ENCODE measurements at places on chromosomes 1 and 21.

- no peak for DNase-seq
Measured at GRCh38 chr1:187143783-187144182, 315.0 kb downstream of the PLA2G4A start.

- no peak for DNase-seq
Measured at GRCh38 chr1:208499026-208499425, 254.8 kb upstream of the PLXNA2 start.

DNA sequence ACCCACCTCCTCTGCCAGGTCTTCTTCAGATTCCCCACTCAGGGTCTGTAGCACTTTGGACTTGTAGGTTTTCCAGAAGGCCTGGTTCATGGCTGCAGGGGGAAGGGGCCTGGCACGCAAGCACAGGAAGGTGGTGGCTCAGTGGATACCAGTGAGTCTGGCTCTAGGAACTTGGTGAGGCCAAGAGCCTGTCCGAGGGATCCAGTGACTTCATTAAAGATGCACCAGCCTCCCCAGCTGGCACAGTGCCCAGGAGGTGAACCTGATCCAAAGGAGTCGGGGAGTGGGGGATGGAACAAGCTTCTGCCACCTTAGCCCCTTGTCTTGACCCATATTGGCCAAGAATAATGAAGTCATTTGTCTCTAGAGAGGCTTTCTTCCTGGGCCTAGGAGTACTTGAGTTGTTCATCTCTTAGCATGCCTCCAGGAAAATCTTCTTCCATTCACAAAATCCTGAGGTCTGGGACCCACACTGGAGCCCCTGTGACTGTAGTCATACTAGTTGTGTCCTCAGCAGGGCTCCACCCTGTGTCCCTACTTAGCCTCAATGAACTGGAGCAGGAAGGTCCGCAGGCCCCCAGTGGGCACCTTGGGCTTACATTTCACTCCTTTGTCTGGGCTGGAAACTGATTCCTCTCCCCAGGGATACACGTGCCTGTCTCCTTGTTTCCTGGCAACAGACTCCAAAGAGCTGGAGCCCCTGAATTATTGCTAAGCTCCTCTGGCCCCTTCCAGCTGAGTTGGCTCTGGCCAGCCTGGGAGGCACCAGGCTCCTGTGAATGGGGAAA is at the start of gene C1orf232:
C1orf232 (minus strand) TSS at position 554 of the 788 bp plus-strand sequence; CDS start at position 90, 464 bp downstream.
- DNase-seq = peak; percentile 66

GRCh38 chr1:114720492-114720891 is 3.9 kb upstream of the NRAS start:
- DNase-seq = no peak

- no peak for DNase-seq
Measured at GRCh38 chr1:22296701-22297591, 154.0 kb upstream of the WNT4 start.

DNA sequence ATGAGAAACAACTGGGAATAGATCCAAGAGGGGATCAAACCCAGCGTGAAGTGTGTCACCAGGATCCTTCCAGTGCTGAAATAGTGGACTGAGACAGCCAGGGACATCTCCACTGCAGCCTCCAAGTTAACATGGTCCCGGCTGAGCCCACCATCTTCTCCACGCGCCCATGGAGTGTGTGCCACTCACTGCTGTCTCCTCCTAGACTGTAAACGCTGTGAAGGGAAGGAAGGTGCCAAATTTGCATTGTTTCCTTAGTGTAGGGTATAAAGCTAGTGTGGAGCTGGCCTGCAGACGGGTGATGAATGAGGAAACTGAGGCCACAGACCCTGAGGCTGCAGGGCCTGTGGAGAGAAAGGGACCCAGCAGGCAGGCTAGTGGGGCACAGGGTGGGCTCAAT is 183.6 kb downstream of the FOXD2 start:
- no peak for DNase-seq

GRCh38 chr1:214847071-214847810 is 235.3 kb upstream of the KCNK2 start:
- no peak for DNase-seq

GRCh38 chr1:227938276-227938675 is 9.5 kb downstream of the WNT9A start:
- DNase-seq = no peak

GRCh38 chr1:216984536-216984935 is 261.3 kb upstream of the ESRRG start:
- no peak for DNase-seq

DNA sequence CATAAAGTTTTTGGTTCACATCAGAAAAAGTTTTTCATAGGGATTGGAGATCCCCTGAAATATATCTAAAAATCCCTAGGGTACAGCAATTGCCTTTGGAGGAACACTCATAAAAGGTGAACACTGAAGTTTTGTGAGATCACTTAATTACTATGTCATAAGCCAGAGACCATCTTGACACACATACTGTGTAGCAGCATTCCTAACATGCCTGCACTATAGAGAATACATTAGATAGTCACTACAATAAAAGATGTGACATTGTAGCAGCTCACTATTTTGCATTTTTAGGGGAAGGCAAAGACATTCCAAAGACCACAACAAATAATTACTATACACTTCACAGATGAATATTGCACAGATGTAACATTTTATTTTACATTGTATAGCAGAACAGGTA is 779.9 kb downstream of the KCNT2 start:
- DNase-seq = no peak

GRCh38 chr21:42160111-42160721 is 58.7 kb upstream of the ABCG1 start:
- no peak for DNase-seq

DNA sequence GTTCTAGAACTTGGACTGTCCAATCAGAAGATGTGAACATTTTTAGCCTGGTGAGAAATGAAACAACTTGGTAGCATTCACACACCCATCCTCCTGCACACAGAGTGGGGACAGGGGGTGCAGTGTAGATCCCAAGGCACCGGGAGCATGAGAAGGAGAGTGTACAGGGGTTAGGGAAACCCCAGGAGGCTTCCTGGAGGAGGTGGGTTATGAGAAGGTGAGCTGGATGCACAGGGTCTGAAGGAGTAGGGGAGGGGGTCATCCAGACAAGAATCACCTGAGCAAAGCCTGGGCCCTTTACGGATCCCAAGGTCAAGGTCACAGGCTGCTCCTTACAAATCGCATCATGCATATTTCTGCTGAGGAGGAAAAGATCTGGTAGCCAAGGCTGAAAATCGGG is 117.5 kb upstream of the TMPRSS2 start:
- no peak for DNase-seq

GRCh38 chr1:223771814-223772770 is 59.8 kb downstream of the CAPN2 start:
- no peak for DNase-seq

DNA sequence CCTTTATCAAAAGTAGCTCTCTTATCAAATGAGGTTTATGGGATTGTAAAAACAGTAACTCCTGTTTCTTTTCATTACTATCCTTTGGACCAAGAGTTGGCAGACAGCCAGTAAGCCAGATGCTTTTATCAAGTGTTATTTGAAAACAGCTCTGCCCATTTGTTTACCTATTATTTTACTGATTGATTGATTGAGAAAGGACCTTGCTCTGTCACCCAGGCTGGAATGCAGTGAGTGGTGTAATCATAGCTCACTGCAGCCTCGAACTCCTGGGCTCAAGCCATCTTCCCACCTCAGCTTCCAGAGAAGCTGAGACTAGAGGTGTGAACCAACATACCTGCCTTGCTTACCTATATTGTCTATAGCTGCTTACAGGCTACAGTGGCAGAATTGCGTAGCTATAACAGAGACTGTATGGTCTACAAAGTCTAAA is 3.6 kb downstream of the PRKAB2 start:
- no peak for DNase-seq

- no peak for DNase-seq
Measured at GRCh38 chr1:119943216-119943615, 46.9 kb upstream of the ADAM30 start.

DNA sequence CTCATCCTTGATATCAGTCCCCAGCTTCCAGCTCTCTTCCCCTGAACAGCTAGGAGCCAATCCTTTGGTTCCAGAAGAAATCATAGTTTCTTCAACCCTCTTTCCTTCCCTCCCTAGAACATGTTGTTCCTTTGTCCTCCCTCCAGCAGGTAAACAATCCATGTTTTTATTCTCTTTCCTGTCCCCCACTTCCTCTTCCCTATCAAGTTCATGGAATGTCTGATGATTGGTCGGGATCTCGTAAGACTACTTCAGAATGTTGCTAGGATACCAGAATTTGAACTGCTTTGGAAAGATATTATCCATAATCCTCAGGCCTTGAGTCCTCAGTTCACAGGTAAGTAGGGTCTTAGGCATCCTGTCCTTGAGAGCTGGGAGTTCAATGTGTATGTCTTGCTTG is 23.1 kb upstream of the SLC27A3 start:
- DNase-seq = no peak

- DNase-seq = no peak
Measured at GRCh38 chr1:19121192-19121591, 88.9 kb downstream of the UBR4 start.

GRCh38 chr1:67626090-67626860 is 58.7 kb upstream of the GADD45A start:
- DNase-seq = no peak

DNA sequence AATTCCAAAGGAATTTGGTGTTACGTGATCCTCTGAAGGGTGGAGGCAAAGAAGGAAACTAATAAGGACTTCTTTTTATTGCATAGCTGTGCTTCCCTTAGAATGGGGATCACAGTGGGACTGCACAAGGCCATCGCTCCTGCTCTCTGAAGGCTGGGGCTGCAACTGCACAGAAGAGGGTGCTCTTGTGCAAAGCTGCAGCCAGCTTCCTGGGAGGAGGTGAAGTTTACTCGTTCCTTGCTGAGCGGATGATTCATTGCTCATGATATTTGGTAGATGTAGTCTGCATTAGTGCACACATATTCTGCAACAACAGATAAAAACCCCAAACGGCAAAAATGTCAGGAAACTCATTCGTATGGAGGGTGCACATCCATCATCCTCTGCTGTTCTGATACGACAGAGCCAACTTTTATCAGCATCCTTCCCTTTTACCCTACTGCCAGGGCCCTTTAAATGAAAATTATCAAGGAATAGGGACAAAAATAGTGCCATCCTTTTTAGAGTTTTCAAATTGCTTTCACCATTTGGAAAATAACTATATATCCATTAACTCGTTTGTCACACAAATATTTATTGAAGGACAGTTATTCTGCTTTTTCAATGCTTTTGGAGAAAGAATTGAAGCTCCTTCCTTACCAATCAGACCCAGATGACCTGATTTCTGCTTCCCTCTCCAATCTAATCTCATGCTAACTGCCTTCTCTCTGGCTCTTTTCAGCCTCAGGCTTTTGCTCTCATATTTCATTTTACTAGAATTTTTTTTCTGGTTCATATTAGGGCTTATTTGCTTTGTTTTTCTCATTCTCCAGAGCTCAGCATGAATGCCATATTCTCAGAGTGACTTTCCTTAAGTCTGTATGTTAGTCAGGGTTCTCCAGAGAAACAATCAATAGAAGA is 263.6 kb downstream of the DUSP10 start:
- DNase-seq = no peak

DNA sequence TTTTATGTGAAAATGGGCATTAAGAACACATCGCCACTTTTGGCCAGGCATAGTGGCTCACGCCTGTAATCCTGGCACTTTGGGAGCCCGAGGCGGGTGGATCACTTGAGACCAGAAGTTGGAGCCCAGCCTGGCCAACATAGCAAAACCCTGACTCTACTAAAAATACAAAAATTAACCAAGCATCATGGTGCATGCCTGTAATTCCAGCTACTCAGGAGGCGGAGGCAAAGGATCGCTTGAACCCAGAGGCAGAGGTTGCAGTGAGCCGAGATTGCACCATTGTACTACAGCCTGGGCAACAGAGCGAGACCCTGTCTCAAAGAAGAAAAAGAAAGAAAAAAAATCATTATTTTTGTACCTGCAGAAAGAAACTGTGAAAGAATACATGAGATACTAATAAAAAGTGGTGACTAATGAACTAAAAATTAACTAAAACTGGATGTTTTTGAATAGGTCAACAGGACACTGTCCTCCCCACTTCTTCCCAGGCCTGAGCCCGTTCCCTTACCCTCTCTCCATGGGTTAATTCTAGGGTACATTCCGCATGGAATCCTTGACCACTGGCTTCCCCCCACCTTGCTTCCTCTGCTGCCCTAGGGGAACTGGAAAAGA is 8.3 kb upstream of the TINAGL1 start:
- no peak for DNase-seq

DNA sequence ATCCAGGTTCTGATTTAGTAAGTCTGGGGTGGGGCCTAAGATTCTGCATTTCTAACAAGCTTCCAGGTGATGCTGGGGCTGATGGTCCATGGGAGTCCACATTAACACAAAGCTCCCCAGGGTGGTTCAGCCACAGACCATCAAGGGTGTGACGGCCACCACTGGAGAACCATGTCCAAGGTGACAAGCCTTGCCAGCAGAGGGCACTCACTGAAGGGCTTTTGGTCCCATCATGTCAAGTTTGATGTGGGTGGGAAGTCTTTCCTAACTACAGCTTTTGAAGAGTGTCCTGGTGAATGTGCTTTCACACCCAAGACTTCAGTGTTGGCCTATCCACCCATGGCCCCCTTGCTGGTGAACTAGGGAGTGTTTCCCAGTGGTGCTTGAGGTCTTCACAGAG is 67.1 kb downstream of the UBE2T start:
- no peak for DNase-seq

- DNase-seq = no peak
Measured at GRCh38 chr1:118388301-118388959, 203.4 kb upstream of the SPAG17 start.

GRCh38 chr1:15337656-15338402 is 71.9 kb upstream of the EFHD2 start:
- DNase-seq = no peak

- DNase-seq = no peak
Measured at GRCh38 chr1:54685335-54685905, 30.2 kb upstream of the TTC4 start.

- DNase-seq = no peak
Measured at GRCh38 chr1:167599957-167600581, 30.0 kb upstream of the RCSD1 start.

DNA sequence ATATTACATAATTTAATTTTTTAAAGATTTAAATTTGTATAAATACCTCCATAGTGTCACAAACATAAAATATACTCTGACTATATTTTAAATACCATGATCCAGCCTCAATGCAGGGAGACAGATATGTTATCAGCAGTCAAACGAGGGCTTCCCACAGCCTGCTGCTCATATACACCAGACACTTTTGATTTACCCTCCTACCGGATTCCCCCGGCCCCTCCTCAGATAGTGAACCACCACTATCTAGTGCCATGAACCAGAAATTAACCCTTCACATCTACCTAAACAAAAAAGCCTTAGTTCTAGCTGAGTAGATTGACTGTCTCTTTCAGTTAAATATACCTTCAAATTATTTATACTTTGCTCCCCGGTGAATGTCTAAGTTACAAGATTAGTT is 52.4 kb upstream of the C1orf53 start:
- no peak for DNase-seq

Measured in NCI-H2171 (cell line).